Lower lobe of right lung (tissue), 2 donors: ENCODE measurements at places on chromosomes 16 and 17.
A peak's percentile ranks its signal among the peaks of the same experiment; 100 is the strongest.

DNA sequence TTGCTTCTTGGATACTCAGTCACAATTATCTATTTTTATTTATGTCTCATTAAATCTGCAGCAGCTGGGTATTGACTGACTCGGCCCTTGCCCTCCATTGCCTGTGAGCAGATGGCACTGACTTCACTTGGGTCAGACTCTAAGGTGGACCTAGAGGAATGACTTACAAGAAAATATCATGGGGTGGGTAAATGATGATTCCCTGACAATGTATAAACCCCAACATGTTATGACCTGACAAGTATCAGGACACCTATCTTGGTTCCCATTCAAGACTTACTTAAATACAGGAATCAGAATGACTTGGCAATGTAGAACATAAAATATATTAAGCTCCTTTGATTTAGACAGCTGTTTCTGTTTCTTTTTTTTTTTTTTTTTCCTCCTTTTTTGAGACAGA, 953.5 kb downstream of the CDH11 start:
- DNase-seq, result no peak

- DNase-seq, result peak; percentile 80
Observed at GRCh38 chr17:57130708-57131461, 45.8 kb downstream of the AKAP1 start.

- DNase-seq, result no peak
Observed at GRCh38 chr17:47967607-47968252, 3.2 kb upstream of the CDK5RAP3 start.

DNA sequence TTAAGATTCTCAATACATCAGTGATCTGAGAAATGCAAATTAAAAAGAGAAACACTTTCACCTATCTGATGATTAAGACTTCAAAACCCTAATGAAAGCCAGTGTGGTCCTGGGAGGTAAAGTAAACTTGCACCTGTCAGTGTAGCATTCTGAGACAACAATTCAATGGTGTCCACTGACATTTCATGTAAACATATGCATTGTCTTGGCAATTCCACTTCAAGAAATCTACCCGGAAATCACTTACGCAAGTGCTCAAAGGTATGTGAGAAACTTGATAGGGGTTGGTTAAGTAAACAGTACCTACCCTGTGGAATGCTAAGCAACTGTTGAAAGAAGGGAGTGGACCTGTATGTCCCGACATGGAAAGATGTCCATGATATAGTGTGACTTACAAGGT, 2.1 kb downstream of the ST6GALNAC1 start:
- DNase-seq, result no peak

- no peak for DNase-seq
Observed at GRCh38 chr17:54408731-54409130, 491.9 kb upstream of the TOM1L1 start.

GRCh38 chr16:12203780-12204351, 227.3 kb downstream of the SNX29 start:
- DNase-seq, result no peak

- DNase-seq, result no peak
Observed at GRCh38 chr17:43381204-43381603, 17.6 kb upstream of the ARL4D start.

DNA sequence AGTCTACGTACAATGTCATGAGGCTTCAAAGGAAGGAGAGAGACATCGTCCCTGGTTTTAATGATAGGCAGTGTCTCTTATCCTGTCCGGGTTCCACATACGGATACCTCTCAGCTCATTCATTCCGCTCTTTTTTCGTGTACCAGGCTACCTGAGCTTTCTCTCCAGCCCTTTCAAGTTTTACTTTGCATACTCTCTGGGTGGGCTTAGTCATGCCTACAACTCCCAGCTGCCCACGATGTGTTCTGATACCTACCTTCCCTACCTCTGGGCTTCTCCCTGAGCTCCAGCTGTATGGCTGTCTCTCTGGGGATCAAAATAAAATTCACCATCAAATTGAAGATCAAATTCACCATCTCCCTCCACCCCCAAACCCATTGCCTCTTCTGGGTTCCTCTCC, 354.0 kb upstream of the EEF2KMT start:
- DNase-seq, result no peak
